CD8-positive, alpha-beta T cell (primary cell): ENCODE measurements at places on chromosomes 1 and 21.

DNA sequence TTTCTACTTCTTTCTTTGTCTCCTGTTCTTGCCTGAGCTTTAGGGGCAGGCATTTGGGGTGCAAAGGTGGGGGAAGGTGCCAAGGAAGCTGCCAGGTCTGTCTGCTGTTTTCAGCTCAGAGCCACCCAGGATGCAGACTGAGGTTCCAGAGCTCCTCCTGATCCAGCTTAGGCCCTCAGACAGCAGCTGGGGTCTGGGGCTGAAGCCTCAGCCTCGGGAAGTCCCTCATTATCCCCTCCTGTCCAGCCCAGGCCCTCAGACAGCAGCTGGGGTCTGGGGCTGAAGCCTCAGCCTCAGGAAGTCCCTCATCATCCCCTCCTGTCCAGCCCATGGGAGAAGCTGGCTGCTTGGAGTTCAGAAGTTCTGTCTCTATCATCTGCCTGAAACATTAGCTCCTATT is 257.7 kb upstream of the CSF3R start:
- DNase-seq: no peak

GRCh38 chr1:6010554-6010953 is 18.3 kb upstream of the NPHP4 start:
- no peak for DNase-seq

- no peak for DNase-seq
Measured at GRCh38 chr1:21754583-21754982, 28.4 kb downstream of the USP48 start.

DNA sequence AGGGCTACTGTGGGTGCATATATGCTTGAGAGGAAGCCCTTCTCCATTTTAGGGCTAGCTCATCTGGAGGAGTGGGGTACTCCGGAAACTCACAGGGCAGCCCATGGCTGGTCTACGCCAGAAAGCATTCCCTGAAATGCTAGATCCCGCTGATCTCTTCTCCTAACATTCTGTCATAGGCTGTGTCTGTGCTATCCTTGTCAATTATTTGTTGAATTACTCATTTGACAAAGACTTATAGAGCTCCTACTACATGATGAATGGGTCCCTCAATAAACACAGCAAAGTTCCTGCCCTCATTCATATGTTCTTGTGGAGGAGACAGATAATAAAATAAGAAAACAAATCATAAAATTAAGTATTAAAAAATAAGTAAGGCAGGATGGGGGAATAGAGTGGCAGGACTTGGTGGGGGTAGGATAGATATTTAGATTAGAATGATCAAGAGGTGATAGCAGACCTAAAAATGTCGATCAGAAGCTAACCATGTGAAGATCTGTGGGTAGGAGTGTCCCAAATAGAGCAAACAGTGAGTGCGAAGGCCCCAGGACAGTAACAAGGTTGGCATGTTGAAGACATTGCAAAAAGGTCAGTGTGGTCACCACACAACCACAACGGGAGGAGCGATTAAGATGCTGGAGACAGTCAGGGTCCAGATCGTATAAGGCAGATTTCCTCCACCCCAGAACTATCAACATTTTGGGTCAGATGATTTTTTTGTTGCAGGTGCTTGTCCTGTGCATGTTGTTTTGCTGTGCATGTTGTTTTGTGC is 13.2 kb downstream of the NGF start:
- no peak for DNase-seq

DNA sequence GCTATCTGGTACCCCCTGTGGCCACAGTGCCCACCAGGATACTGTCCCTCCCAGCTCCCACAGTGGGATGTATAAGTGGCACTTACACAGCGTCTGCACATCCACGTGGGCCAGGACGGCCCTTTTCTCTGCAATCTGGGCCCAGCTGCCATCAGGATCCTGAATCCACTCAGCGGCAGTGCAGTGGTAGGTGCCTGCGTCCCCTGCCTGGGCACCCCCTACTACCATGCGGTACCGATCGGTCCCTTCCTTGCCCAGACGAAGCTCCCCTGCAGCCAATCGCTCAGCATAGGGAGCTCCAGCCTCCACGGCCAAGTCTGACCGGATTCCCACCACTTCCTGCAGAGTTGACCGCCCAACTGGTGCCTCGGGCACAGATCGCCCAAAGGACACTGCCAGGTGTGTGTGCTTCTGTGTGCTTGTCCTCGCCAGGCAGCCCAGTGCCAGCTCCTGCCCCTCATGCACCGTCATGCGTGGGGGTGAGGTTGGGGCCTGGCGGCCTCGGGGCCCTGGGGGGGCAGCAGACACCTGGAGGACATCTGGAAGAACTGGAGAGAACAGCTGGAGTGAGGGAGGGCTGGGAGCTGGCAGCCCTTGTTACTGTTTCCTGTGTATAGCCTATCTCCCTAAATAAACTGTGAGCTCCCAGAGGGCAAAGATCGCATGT is 4.7 kb downstream of the IGSF8 start:
- DNase-seq: no peak

- no peak for DNase-seq
Measured at GRCh38 chr1:216805953-216806352, 82.7 kb upstream of the ESRRG start.

DNA sequence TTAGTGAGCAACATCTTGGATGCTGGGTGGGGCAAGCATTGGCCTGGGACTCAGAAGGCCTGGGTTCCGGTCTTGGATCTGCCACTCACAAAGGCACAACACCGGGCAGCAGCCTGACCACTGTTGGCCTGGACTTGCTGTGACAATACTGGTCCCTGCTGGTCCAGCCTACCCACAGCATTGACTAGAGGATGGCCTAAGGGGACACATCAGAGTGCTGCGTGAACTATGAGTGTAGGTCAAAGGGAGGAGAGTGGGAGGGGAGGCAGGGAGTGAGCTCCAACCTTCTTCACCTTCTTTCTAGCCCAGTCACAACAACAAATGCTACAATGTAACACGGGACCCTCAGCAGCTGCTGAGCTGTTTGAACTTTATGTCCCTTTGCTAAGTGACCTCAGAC is 31.1 kb downstream of the TMEM50A start:
- no peak for DNase-seq

DNA sequence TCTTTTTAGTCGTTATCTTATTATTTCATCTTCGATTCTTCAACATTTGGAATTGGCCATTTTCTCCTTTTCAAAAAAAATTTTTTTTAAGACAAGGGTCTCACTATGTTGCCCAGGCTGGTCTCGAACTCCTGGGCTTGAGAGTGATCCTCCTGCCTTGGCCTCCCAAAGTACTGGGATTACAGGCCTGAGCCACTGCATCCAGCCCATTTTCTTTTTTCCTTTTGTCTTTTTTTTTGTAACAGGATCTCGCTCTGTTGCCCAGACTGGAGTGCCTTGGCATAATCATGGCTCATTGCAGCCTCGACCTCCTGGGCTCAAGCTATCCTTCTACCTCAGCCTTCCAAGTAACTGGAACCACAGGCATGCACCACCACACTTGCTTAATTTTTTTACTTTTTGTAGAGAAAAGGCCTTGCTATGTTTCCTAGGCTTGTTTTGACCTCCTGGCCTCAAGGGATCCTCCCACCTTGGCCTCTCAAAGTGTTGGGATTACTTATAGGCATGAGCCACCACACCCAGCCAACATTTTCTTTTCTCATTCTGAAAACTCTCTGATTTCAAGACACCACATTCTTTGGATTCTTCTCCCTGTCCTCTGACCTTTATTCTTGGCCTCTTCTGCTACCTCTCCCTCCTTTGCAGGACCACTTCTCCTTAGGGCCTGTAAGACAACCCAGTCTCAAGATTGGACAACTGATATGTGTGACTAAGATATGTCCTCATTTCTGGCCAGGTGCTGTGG is 6.0 kb upstream of the MAP1LC3C start:
- DNase-seq: no peak

DNA sequence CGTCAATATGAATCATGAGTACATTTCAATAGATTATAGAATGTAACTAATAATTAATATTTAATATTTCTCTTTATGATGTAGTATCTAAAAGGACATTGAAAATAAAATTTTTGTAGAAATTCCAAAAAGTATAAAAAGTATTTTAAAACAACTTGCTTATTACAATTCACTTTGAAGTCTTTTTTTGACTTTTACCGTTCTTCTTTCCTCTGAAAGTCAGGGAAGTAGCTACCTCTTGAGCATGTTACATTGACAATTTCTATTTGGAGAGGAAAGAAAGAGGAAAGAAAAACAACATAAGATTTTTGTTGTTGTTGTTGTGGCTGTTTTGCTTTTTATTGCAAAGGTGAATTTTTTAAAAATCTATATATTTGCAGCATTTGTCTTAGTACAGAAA is 1.3 kb downstream of the PTPRC start:
- DNase-seq: no peak

- no peak for DNase-seq
Measured at GRCh38 chr1:25813734-25814471, 5.9 kb upstream of the MTFR1L start.

DNA sequence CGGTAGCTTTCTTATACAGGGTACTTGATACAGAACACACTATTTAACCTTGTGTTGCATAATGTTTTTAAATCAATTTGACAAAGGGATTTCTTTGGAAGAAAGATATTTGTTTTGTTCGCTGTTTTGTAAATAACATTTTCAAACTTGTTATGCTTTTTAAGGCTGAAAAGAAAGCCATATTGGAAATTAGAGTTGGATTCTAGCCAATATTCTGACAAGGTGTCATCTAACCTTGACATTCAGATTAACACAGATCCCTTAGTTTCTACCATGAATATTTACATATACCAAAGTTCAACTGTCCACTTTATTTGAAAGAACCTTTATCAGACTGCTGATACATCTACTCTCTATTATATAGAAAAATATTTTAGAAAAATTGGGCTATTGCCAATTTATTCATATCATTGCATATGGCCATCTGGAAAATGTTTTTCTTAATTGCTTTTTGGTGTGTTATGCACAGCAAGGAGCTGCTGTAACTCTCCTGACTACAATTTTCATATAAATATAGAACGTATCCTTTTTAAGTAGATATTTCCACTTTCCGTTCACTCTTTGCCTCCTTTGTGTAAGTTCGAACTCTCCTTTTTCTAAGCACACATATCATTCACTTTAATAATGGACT is 206.3 kb downstream of the NCAM2 start:
- DNase-seq: no peak

- DNase-seq: no peak
Measured at GRCh38 chr1:94828251-94828650, 8.1 kb downstream of the SLC44A3 start.

DNA sequence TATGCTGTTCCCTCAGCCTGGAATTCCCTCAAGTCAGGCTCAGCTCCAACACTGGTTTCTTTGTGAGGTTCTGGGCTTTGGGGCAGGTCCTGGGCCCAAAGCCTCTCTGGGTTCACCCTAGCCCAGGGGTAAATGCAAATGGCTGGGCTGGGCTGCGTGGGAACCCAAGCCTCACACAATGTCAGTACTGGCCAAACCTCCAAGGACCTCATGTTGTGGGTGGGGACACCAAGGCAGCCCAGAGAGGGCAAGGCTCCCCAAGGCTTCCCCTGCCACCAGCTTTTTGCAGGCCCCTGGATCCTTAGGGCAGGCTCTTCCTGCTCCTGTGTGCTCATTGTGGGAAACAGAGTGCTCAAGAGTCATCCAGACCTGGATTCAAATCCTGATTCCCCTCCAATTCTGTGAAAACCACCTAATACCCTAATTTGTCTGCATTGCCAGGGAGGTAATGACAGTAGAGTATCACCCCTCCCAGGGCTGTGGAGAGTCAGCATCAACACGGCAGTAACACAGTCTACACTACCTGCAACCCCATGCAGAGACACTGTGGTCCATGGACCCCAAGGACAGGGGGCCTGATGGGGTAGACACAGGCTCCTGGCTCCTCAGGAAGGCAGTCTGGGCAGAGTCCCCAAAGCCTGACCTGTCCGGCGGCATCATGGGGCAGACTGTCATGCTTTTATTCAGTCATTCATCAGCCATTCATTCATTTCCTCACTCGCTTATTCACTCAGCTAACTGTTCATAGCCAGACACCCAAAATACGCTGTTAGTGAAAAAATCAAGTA is 85.7 kb downstream of the DMRTB1 start:
- no peak for DNase-seq

DNA sequence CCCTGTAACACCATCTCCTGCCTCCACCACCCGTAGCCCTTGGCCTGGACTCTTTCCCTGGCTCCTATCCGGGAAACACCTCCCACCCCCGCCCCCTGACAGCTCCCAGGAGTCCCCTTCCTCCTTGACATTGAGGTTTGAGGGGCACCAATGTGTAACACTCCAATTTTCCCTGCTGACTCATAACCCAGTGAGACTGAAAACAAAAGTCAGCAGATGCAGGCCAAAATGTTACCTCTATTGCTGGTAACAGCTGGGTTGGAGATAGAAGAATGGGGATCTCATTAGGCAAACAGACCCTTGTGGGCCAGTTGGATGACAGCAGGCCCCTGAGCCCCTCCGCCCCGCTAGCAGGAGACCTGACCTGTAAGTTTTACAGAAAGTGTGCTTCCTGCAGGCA is 237.2 kb downstream of the KAZN start:
- DNase-seq: no peak

- DNase-seq: no peak
Measured at GRCh38 chr1:27122652-27123051, 32.3 kb downstream of the SLC9A1 start.

DNA sequence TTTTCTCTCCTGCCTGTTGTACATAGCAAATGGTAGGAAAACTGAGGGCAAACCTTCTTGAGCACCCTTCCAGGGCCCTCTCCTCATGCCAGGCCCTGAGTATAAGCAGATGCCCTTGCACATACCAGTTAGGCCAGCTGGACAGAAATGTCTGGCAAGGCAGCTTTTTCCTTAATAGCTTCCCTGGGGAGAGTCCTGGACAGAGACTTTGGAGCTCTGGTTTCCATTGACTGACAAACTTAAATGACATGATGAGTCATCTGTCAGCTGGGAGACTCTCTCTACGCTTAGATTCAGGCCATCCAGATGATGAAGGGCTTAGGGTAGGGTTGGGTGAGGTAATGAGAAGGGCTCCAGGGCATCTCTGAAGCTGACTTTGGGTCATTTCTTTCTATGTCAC is 317.5 kb downstream of the ASTN1 start:
- no peak for DNase-seq

DNA sequence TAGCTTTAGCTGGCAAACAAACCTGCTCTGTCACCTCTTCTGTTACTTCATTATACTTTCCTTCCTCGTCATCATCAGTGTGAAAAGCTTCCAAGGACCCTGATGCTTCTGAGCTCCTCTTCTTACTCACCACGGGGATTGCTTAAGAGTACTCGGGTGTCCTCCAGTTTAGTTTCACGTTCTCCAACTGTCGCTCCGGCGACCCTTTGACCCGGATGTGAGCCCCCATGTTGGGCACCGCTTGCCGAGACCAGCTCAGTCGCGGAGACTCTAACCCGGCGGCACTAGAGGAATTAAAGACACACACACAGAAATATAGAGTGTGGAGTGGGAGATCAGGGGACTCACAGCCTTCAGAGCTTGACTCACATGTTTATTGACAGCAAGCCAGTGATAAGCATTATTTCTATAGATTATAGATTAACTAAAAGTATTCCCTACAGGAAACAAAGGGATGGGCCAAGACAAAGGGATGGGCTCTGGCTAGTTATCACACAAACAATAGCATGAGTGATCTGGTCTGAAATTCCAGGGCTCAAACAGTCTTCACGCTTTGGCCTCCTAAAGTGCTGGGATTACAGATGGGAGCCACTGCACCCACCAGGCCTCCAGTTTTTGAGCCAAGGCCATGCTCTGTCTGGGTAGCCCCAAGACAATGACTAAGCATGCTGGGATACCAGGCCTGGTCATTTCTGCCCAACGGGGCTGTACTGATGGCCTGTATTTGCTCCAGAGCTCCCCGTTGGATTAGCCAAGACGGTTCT is 30.1 kb upstream of the ENO1 start:
- DNase-seq: no peak
